DMS 273 treated with DMSO at 0.1 percent for 48 hours (cell line): ENCODE measurements at places on chromosomes 5 and 9.
A peak's percentile ranks its signal among the peaks of the same experiment; 100 is the strongest.

DNA sequence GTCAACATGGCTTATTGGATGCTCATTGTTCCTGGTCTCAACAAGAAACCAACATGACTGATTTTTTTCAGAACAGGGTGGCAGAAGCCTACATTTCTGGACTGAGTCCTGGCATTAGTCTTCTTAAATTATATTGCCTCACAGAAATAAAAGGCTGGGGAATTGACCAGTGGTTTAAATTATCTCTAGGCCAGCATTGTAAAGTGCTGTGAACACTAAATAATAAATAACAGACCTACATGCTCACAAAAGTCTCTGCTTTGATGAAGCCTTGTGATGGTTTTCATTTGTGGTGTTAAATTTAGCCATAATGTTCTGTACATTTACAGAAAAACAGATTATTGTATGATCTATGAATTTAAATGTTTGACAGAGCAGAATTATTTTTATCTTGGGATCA lies 44.7 kb upstream of the CD180 start:
- no peak for DNase-seq

DNA sequence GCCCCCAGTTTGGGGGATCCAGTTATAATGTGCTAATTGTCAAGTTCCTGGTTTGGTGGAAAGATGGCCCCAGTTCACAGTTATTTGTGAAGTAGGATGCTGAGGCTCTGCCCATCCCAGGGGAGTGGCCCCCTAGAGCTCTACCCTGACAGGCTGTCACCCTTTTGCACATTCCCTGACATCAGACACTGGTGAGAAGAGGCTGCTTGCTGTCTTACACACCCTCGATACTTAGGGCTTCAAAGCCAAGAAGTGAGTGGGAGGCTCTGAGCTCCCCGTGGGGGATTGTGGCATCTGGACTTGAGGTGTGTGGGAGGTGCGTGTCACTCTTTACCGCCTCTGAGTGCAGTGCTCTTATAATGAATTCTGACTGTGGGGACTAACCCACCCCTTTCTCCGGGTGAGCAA lies 168.5 kb downstream of the DOCK2 start:
- no peak for DNase-seq

GRCh38 chr9:116325924-116326323 lies 172.3 kb downstream of the PAPPA start:
- DNase-seq = no peak

- DNase-seq = no peak
Observed at GRCh38 chr5:138937392-138938387, 62.6 kb upstream of the LRRTM2 start.

DNA sequence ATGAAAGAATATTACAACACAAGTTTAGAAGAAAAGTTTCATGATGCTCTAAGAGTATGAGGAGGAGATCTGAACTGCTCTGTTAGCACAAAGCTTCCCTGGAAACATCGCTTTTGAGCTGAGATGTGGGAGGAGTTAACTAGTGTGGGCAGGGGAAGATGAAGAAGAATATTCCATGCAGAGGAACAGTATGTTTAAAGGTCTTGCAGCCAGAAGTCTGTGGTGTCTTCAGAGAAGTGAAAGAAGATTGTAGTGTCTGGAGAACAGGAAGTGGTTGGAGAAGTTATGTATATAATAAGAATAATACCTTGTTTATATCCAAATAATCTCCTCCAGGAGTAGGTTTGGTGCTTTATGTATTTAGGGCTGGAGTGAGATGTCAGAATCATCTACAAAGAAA lies 406.7 kb downstream of the MAN2A1 start:
- no peak for DNase-seq

DNA sequence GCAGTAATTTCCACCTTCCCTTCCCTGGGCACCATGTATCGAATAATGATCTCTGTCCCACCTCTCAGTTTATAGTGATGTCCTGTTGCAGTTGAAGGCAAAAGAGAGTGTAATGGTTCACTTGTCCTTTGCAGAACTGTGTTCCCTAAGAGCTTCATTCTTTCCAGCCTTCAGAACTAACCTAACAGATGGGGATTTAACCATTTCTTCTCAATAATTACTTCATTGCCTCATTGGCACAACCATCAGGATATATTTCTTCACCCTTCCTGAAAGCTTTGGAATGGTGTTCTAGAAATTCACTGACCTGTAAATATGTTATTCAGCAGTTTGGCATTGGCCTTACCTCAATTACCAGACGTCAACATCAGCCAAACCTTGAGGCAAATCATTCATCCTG lies 83.9 kb upstream of the PRRC1 start:
- no peak for DNase-seq

DNA sequence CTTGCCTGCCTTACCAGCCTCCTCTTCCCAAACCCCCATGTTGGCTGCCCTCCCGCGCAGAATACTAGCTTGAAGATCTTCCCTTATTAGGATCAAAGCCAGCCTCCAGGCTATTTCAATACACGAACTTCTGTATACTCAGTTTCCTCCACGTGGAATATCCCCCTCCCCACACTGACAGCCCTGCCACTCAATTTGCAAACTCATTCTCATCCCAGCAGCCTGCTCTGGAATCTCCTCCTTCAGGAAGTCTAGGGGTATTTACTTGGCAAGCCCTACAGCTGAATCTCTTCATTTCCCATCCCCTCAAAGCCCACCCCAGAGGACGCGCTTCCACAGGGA lies 157.0 kb upstream of the SMIM23 start:
- DNase-seq = no peak

DNA sequence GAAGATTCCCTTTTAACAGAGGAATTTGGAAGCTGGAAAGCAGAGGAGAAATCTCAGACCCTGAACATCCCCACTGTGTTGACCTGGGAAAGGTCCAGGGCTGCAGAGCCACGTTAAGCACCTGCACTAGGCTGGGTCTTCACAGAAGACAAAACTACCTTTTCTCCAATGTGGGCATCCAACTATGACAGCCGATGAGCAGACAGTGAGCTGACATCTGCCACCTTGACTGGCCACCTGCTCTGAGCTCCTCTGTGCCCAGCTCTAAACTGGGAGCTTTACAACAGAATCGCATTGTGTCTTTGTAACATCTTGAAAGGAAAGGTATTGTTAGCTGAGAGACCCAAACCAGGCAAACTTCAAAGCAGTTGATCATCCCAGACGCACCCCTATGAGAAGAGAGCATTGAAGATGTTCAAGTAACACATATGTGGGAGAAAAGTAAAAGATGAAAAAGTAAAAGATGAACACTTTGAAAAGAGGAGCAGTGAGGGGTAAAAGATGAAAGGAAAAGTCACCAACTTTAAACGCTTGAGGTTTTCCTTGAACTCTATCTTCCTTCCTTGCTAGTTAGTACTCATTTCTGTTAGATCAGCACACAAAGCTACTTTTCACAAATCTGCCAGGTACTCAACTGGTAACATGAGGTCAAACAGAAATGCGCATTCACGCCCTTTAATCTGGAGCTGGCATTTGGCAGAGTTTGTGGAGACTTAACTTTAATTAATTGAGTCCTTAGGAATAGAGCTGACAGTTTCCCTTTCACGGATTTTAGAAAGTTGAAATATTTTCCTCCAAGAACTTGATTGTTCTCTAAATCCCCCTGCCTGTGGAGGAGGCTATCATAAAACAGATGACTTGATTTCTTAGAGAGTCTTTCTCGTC lies 53.2 kb upstream of the CTXN3 start:
- DNase-seq = no peak

DNA sequence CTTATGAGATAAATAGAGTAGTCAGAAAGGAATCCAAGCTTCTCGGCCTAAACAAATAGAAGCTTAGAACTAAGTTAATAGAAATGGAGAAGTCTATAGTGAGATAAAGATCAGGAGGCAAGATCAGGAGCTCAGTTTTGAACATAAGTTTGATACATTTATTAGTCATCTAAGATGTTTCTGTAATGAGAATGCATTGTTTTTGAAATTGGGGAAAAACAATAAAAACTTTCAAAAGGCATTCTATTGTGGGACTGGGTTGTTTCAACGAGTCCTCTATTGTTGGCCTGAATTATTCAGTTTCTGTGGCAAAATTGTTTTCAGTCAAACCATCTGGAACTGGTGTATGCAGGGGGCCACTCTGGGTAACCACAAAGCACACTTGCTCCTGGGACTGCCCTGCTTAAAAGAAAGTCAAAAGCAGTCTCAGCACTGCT lies 181.0 kb upstream of the CLINT1 start:
- no peak for DNase-seq

GRCh38 chr5:96254980-96255691 lies 177.9 kb downstream of the PCSK1 start:
- no peak for DNase-seq

DNA sequence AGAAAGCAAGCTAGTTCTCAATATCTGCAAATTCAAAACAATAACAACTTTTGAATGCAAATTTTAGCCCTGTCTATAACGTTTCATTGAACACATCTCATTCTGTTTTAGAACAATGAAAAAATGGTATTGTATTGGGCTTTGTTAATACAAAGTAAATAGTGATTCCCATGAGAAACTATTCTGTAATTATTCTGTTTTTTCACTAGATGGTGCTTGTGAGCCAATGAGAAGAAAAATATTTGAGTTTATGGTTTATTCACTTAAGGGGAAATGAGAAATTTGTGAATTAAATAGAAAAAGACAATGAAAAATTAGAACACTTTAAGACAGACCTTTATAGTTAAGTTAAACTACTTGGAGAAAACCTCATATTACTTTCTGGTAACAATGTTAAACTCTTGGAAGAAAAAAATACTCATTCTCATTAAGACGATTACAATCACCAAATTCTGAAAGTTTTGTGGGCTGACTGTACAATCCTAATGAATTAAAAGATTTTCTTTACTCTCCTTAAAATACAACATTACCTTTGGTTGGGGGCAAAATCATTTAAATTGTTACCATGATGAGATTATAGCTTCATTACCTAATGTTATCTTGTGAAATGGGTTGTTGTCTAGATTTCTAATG lies 127.0 kb downstream of the NNT start:
- no peak for DNase-seq

DNA sequence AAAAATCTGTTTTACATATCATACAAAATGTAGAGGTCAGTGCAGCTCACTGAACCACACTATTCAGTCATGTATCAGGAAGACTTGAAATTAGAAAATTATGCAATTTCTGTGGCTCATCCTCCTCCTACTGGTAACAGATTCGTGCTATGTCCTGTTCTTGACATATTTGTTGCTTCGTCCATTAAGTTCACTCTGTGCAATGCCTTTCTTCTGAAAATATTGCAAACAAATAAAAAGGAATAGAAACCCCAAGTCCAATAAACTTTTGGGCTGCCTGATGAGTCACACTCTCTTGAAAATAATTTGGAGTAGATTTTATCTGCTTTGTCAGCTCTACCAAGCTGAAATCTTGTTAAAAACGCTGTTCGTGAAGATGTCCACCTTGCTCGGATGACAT lies 391.2 kb downstream of the RAB3C start:
- DNase-seq = no peak

GRCh38 chr9:109506097-109506712 lies 8.1 kb upstream of the PTPN3 start:
- no peak for DNase-seq

GRCh38 chr5:179905161-179905560 lies 2.5 kb downstream of the TBC1D9B start:
- no peak for DNase-seq

GRCh38 chr5:38615042-38615441 lies 58.6 kb upstream of the LIFR start:
- no peak for DNase-seq

DNA sequence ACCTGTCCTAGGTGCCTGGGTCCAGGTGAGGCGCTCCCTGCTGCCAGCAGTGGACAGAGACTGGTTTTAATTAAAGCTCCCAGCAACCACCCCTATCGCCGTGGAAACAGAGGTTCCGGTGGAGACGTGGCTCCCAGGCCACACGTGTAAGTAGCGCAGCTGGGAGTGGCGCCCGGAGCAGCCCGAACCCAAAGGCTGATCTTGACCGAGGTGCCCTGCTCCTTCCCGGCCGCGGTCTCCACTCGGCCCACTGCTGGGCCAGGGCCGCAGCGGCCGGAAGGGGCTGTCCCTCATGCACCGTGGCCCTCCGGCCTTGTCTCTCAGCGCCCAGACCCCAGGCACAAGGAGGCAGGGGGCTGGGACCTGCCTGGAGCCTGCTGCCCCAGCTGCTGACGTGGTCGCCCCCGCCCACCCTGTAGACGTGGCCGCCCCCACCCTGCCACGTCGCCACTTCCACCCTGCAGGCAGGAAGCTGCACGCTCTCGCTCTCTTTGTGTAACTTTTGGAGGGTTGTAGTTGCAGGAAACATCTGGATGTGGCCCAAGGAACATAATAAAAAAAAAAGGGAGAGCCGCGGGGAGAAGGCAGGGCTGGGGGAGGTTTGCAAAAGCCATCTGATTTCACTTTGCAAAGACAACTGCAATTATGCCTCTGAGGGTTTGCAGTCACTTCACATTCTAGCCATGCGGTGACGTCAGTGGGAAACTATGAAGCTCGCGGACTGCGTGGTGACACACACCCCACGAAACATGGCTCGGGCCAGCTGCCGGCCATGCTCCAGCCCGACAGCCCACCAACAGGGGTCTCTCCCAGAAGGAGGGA lies 129.9 kb downstream of the RXRA start:
- no peak for DNase-seq

GRCh38 chr5:88092958-88093605 lies 175.6 kb downstream of the TMEM161B start:
- no peak for DNase-seq

DNA sequence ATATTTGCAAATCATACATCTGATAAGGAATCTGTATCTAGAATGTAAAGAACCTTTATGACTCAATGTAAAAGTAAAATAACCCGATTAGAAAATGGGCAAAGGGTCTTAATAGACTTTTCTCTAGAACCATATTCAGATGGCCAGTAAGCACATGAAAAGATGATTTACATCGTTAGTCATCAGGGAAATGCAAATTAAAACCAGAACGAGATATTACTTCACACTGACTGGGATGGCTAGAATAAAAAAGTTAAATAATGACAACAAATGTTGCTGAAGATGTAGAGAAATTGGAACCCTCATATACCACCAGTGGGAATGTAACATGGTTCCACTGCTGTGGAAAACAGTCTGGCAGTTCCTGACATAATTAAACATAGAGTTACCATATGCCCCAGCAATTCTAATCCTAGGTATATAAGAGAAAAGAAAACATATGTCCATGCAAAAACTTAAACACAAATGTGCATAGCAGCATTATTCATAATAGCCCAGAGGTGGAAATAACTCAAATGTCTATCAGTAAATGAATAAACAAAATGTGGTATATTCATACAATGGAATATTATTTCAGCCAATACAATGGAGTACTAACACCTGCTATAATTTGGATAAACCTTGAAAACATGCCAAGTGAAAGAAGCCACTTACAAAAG lies 100.4 kb upstream of the MAMDC2 start:
- no peak for DNase-seq

- DNase-seq = no peak
Observed at GRCh38 chr5:61148515-61148914, 13.8 kb downstream of the SMIM15 start.

DNA sequence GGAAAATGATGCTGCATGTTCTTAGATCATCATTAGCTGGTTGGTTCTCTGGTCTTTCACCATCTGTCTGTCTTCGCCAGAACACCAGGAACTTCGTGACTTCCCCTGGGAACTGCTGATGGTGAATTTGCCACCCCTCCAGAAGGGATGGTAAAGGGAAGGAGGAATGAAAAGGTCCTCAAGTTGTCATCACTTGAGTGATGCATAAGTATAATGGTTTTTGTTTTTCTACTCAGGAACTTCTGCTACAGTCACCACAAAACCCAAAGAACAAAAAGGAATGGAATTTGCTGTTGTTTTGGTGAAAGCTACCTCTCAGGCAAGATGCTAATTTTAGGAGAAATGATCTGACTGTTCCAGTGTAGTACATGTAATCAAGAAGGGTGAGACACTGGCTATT lies 328.4 kb downstream of the ARHGEF28 start:
- DNase-seq = peak; percentile 61
